MCF 10A (cell line): ENCODE measurements at places on chromosomes 5 and 9. TPM values are rescaled to one million over a fixed set of nuclear protein-coding genes. Genes with fewer than 3 reads are reported as not detected.
A peak's percentile ranks its signal among the peaks of the same experiment; 100 is the strongest.

INSYN2B gene
- 0.19 and 0.49 TPM in 2 replicates for total RNA-seq

GRCh38 chr5:129474544-129474943 is 14.4 kb downstream of the ADAMTS19 start:
- no peaks in the 10 kb centered on the region for H3K4me1 ChIP-seq
- no peak for DNase-seq
- H3K4me3 ChIP-seq: no peak overlapping the region

GLRA1 gene
- total RNA-seq: not detected in 2 replicates

DNA sequence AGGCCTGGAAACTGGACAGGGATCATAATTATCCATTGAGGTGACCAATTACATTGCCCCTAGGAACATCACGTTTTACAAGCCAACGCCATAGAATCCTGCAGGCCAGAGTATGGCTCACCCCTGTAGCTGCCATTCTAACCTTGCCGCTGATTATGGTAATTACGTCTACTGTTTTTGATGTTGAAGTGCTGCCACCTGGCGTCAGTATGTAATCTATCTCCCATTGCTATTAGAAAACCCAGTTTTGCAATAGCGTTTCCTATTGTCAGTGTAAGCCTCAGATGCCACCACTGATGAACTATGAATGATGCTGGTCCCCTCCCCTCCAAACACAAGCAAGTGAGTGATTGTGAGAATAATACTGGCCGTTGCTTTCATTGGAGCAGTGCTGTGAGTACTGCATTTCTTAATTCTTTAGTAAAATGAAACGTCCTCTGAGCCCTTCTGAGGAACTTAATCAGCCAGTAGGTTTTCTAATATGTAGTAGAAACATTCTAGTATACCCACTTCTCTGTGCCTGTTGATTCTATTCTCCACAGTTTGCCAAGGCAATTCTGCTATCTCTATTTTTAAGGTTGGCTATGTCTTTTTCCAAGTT is 100.5 kb upstream of the NMUR2 start:
- H3K36me3 ChIP-seq: no peaks in the 10 kb centered on the region
- H3K4me3 ChIP-seq: no peak overlapping the region
- DNase-seq: peak; percentile 81
- no peak overlapping the region for H3K27ac ChIP-seq

- DNase-seq: peak; percentile 22
- peak overlapping the region; percentile 74 for H3K27ac ChIP-seq
- H3K36me3 ChIP-seq: peaks cover 6% of the 10 kb centered on the region
These were observed 1.3 kb downstream of the DENND1A start for GRCh38 chr9:123928533-123929176.

DNA sequence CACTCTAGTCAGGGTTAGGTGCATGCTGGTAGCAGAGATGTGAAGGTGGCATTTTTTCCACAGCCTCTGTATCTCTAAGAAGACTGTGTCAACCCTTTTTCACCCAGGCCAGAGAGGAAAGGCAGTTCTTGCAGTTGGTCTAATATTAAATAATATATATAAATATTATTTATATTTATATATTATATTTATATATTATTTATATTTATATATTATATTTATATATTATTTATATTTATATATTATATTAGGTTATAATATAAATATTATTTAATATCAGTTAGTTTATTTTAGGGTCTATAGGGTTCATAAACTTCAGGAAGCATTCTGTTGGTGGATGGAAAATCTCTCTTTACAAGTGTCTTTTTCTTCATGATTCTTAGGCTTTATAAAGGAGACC is 218.6 kb upstream of the DMRTA1 start:
- DNase-seq: no peak
- no peak overlapping the region for H3K4me3 ChIP-seq
- H3K27ac ChIP-seq: no peak overlapping the region
- no peaks in the 10 kb centered on the region for H3K4me1 ChIP-seq
- H3K36me3 ChIP-seq: no peaks in the 10 kb centered on the region
- no peaks in the 10 kb centered on the region for H3K27me3 ChIP-seq

GRCh38 chr9:127397646-127398274 is 791 bp downstream of the SLC2A8 start:
- H3K4me3 ChIP-seq: peak overlapping the region; percentile 74
- no peaks in the 10 kb centered on the region for H3K27me3 ChIP-seq
- peaks cover 4% of the 10 kb centered on the region for H3K4me1 ChIP-seq
- peak; percentile 22 for DNase-seq
- peaks cover 10% of the 10 kb centered on the region for H3K36me3 ChIP-seq

GRCh38 chr9:98838868-98839565 is 31.5 kb downstream of the GALNT12 start:
- H3K4me3 ChIP-seq: no peak overlapping the region
- no peaks in the 10 kb centered on the region for H3K36me3 ChIP-seq
- H3K27ac ChIP-seq: no peak overlapping the region
- peaks cover 69% of the 10 kb centered on the region for H3K27me3 ChIP-seq
- no peaks in the 10 kb centered on the region for H3K4me1 ChIP-seq
- no peak for DNase-seq

DNA sequence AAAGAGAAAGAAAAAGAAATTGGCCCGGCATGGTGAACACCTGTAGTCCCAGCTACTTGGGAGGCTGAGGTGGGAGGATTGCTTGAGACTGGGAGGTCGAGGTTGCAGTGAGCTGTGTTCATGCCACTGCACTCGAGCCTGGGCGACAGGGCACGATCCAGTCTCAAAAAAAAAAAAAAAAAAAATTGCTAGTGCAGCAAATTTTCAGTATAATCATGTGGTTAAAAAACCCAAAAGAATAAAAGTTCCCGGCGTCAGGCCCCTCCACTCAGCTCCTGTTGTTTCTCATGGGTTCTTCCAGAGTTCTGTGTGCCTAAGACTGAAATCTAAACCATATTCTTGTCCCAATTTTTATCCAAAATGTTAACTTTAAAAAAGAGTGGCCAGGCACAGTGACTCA is 49.1 kb downstream of the WNK2 start:
- DNase-seq: no peak
- no peak overlapping the region for H3K27ac ChIP-seq
- H3K4me3 ChIP-seq: no peak overlapping the region
- H3K27me3 ChIP-seq: peaks cover 18% of the 10 kb centered on the region
- H3K4me1 ChIP-seq: no peaks in the 10 kb centered on the region

- no peak for DNase-seq
- H3K4me1 ChIP-seq: peaks cover 19% of the 10 kb centered on the region
- no peaks in the 10 kb centered on the region for H3K27me3 ChIP-seq
- H3K27ac ChIP-seq: no peak overlapping the region
These were observed 75.8 kb downstream of the MAP1B start for GRCh38 chr5:72183101-72183520.

ANKRD33B gene
- 3.1 TPM in 2 replicates for total RNA-seq

DNA sequence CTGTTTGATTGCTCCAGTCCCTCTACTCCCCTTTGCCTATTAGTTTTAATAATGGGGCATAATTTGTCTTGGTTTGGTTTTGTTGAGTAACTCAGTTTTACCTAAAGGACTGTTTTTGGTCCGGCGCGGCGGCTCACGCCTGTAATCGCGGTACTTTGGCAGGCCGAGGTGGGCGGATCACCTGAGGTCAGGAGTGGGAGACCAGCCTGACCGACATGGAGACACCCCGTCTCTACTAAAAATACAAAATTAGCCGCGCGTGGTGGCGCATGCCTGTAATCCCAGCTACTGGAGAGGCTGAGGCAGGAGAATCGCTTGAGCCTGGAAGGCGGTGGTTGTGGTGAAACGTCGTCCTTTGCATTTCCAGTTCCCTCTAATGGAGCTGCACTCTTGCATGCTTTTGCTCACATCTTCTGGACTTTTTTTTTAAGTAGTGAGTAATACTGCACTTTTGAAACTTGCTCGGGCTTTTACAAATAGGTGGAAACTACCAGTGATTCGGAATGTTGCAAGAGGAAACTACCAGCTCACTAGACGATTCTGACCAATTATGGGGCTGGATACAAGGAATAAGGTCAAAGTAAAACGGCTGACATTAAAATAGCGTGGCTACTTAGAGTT is 721 bp upstream of the MAML1 start:
- peak overlapping the region; percentile 58 for H3K27ac ChIP-seq
- no peaks in the 10 kb centered on the region for H3K27me3 ChIP-seq
- peaks cover 60% of the 10 kb centered on the region for H3K36me3 ChIP-seq
- peak; percentile 93 for DNase-seq

SELENOP gene
- total RNA-seq: 5.8 and 8.3 TPM in 2 replicates

ASTN2 gene
- total RNA-seq: 1.3 and 1.8 TPM in 2 replicates

PLAC8L1 gene
- total RNA-seq: 2.5 and 3.0 TPM in 2 replicates

DNA sequence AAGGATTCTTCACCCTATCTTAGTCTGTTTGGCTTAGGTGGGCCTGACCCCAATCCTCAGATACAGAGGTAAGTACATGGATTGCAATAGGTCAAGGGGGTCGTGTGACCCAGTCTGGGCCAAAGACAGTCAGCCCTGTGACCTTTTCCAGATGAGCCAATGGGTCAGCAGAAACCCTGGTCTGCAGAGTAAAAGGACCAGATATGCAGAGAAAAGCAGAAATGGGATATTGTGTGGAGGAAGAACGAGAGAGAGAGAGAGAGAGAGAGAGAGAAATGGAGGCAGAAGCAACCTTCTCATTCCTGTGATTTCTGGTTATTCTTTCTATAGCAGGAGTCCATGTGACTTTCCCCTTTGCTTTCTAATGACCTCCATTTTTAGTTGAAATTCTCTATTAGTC is 40.4 kb upstream of the CRB2 start:
- H3K36me3 ChIP-seq: no peaks in the 10 kb centered on the region
- H3K27ac ChIP-seq: no peak overlapping the region
- DNase-seq: no peak
- H3K4me1 ChIP-seq: no peaks in the 10 kb centered on the region
- H3K27me3 ChIP-seq: peaks cover 22% of the 10 kb centered on the region

DNA sequence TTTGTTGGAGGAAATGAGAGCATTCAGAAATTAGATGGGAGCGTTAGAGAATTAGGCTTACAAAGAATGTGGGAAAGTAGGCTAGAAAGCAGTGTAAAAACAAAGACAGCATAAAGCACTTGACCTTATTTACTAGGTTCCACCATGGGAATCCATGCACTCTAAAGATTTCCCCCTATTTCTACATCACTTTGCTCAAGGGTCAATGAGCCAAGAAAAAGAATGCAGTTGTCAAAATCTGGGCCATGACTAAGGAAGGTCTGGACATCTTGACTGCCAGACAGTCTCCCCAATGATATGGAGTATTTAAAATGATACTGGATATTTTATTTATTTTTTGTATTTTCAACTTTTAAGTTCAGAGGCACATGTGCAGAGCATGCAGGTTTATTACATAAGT is 3.4 kb downstream of the TLR4 start:
- H3K4me3 ChIP-seq: no peak overlapping the region
- no peak for DNase-seq
- H3K36me3 ChIP-seq: no peaks in the 10 kb centered on the region
- no peak overlapping the region for H3K27ac ChIP-seq
- no peaks in the 10 kb centered on the region for H3K4me1 ChIP-seq

GRCh38 chr9:36407122-36407723 is 7.2 kb upstream of the RNF38 start:
- peaks cover 8% of the 10 kb centered on the region for H3K4me1 ChIP-seq
- DNase-seq: peak; percentile 61
- no peak overlapping the region for H3K4me3 ChIP-seq
- no peaks in the 10 kb centered on the region for H3K27me3 ChIP-seq
- H3K27ac ChIP-seq: no peak overlapping the region
